A375 (cell line): ENCODE measurements at places on chromosomes 13 and 19. TPM values are rescaled to one million over a fixed set of nuclear protein-coding genes. Genes with fewer than 3 reads are reported as not detected.

FAM174C gene
- 50.3 and 76.0 TPM in 2 replicates for total RNA-seq

SLC6A16 gene
- 0.11 TPM in 1 of 2 replicates, not detected in the other for total RNA-seq

ZSCAN18 gene
- 24.5 and 27.3 TPM in 2 replicates for total RNA-seq

STX10 gene
- 181 and 199 TPM in 2 replicates for total RNA-seq

ACTMAP gene
- total RNA-seq: 2.2 TPM in 2 replicates

ZNF567 gene
- 3.7 and 4.5 TPM in 2 replicates for total RNA-seq

C5AR1 gene
- total RNA-seq: 0.64 TPM in 2 replicates

FOXA3 gene
- total RNA-seq: not detected in 2 replicates

TSHZ3 gene
- 0.29 and 0.30 TPM in 2 replicates for total RNA-seq

ACP7 gene
- total RNA-seq: not detected in 2 replicates

KLK14 gene
- 0.85 TPM in 1 of 2 replicates, not detected in the other for total RNA-seq

C19orf85 gene
- not detected in 2 replicates for total RNA-seq

PRR22 gene
- total RNA-seq: 6.8 and 10.4 TPM in 2 replicates
